Karpas-422 (cell line): ENCODE measurements at places on chromosomes 3 and 15. TPM values are rescaled to one million over a fixed set of nuclear protein-coding genes. Genes with fewer than 3 reads are reported as not detected.

- H3K4me1 ChIP-seq: no peaks in the 10 kb centered on the region
- no peaks in the 10 kb centered on the region for H3K36me3 ChIP-seq
- H3K4me3 ChIP-seq: no peak overlapping the region
- no peak overlapping the region for H3K27ac ChIP-seq
- no peaks in the 10 kb centered on the region for H3K27me3 ChIP-seq
Measured at GRCh38 chr15:49750553-49750952, 129.7 kb downstream of the DTWD1 start.

DNA sequence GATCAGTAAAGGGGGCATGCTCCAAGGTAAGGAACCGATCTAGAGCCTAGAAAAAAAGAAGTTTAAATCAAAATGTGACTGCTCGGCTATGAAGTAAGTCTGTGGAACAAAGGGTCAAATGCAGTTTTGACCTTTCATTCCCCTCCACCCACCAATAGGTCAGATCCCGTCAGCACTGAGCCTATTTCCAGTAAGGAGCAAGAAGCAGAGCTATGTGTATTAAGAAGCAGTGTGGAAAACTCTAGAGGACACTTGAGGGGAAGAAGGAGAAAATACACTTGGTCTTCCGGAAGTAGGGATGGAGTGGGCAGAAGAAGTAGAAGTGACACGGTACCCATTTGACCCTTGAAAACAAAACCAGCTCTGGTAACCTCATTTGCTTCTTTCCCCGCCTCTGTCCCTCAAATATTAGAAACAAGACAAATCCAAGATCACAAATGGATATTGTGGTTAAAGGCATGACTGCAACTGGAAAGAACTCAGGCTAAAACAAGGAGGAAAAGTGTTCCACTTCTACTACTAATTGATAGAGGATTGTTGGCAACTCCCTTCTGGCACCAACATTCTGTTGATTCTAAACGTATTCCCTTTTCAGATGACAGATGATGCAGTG lies 888.3 kb upstream of the NR2F2 start:
- H3K4me1 ChIP-seq: no peaks in the 10 kb centered on the region
- H3K36me3 ChIP-seq: no peaks in the 10 kb centered on the region
- H3K27ac ChIP-seq: no peak overlapping the region
- H3K27me3 ChIP-seq: no peaks in the 10 kb centered on the region
- no peak for DNase-seq
- no peak overlapping the region for H3K4me3 ChIP-seq

Gene GOLGA8J
- total RNA-seq: not detected in 2 replicates

- H3K27me3 ChIP-seq: no peaks in the 10 kb centered on the region
- H3K4me3 ChIP-seq: no peak overlapping the region
- H3K27ac ChIP-seq: no peak overlapping the region
- DNase-seq: no peak
- H3K4me1 ChIP-seq: peaks cover 40% of the 10 kb centered on the region
Measured at GRCh38 chr3:177084616-177085015, 112.7 kb downstream of the TBL1XR1 start.

DNA sequence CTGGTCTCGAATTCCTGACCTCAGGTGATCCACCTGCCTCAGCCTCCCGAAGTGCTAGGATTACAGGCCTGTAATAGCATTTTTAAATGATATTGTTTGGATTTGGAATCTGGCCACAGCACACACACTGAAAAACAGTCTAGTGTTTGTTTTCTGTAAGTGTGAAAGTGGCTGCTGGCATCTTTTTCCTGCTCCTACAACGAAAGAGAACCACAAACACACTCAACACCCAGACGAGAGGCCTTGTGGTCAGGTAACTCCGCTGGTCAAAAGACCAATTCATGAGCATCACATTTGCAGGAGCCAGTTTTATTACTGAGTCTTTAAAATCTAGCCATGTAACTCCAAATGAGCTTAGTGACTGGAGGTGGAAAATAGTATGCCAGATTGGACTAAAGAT lies 50.2 kb downstream of the IMPG2 start:
- no peaks in the 10 kb centered on the region for H3K27me3 ChIP-seq
- DNase-seq: no peak
- H3K27ac ChIP-seq: no peak overlapping the region
- H3K4me1 ChIP-seq: no peaks in the 10 kb centered on the region
- no peaks in the 10 kb centered on the region for H3K36me3 ChIP-seq

DNA sequence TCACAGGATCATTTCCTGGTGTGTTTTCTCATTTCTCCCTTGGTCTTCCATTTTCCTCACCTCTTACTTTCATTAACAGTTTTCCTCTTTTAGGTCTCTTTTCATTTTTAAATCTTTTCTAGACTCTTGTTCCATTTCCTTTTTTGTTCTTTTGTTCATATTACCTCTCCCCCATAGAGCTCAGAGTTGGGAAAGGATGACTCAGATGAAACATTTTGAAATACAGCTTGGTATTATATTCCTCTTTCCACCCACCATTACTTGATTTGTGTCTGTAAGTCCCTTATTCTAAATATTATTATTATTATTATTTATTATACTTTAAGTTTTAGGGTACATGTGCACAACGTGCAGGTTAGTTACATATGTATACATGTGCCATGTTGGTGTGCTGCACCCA lies 153.1 kb downstream of the VGLL3 start:
- no peak overlapping the region for H3K4me3 ChIP-seq
- no peaks in the 10 kb centered on the region for H3K4me1 ChIP-seq
- no peak for DNase-seq
- H3K36me3 ChIP-seq: no peaks in the 10 kb centered on the region
- H3K27ac ChIP-seq: no peak overlapping the region
- no peaks in the 10 kb centered on the region for H3K27me3 ChIP-seq

DNA sequence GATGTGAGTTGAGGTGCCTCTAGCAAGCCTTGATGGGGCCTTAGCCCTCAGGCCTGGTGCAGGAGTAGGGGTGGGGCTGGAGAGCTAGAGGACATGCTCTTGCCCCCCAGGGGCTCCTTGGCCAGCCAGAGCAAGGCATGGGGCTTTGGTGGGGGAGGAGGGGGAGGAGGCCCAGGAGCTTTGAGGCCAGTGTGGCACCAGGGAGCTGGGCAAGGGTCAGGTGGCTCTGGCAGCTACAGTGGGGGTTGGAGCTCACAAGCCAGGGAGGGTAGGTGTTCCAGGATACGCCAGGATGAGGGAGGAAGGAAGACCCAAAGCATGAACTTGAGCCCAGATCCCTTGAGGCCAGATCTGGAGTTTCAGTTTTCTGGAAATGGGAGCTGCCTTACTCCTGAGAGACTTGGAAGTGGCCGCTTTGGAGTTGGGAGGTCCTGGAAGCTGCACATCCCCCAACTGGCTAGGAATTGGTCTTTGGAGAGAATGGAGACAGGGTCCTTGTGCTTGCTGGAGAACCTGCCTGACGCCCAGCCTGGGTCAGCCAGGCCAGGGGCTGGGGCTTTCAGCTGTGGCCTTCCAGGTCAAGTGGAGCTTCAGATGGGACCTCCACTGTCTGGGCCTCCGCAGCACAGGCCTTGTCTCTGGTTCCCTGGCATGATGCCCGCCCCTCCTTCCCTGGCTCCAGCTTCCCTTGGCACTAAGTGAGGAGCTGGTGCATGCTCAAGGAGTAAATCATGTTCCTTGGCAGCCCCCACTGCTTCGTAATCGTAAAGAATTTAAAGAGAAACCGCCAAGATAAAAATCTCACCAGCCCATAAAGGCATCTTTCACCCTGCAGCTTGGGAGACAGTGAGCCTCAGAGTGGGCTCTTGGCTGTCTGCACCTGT lies 8.7 kb downstream of the SEMA3F start:
- H3K4me3 ChIP-seq: no peak overlapping the region
- no peaks in the 10 kb centered on the region for H3K36me3 ChIP-seq
- H3K27me3 ChIP-seq: no peaks in the 10 kb centered on the region
- DNase-seq: no peak
- no peaks in the 10 kb centered on the region for H3K4me1 ChIP-seq
- no peak overlapping the region for H3K27ac ChIP-seq

- peaks cover 12% of the 10 kb centered on the region for H3K4me1 ChIP-seq
- peak; percentile 69 for DNase-seq
- no peaks in the 10 kb centered on the region for H3K36me3 ChIP-seq
- no peak overlapping the region for H3K27ac ChIP-seq
- no peak overlapping the region for H3K4me3 ChIP-seq
- H3K27me3 ChIP-seq: no peaks in the 10 kb centered on the region
Measured at GRCh38 chr3:46663591-46664135, 29.8 kb downstream of the ALS2CL start.

GRCh38 chr15:67089217-67090193 lies 24.1 kb downstream of the SMAD3 start:
- no peak overlapping the region for H3K27ac ChIP-seq
- H3K36me3 ChIP-seq: no peaks in the 10 kb centered on the region
- DNase-seq: no peak
- peaks cover 68% of the 10 kb centered on the region for H3K4me1 ChIP-seq
- no peak overlapping the region for H3K4me3 ChIP-seq

- H3K36me3 ChIP-seq: peaks cover 12% of the 10 kb centered on the region
- no peak overlapping the region for H3K27ac ChIP-seq
- no peak overlapping the region for H3K4me3 ChIP-seq
- DNase-seq: no peak
- H3K27me3 ChIP-seq: no peaks in the 10 kb centered on the region
Measured at GRCh38 chr3:136270179-136270578, 20.0 kb downstream of the PCCB start.

- no peaks in the 10 kb centered on the region for H3K27me3 ChIP-seq
- no peak overlapping the region for H3K27ac ChIP-seq
- DNase-seq: no peak
- H3K4me1 ChIP-seq: no peaks in the 10 kb centered on the region
- no peaks in the 10 kb centered on the region for H3K36me3 ChIP-seq
Measured at GRCh38 chr3:106281221-106281620, 412.4 kb upstream of the CBLB start.

DNA sequence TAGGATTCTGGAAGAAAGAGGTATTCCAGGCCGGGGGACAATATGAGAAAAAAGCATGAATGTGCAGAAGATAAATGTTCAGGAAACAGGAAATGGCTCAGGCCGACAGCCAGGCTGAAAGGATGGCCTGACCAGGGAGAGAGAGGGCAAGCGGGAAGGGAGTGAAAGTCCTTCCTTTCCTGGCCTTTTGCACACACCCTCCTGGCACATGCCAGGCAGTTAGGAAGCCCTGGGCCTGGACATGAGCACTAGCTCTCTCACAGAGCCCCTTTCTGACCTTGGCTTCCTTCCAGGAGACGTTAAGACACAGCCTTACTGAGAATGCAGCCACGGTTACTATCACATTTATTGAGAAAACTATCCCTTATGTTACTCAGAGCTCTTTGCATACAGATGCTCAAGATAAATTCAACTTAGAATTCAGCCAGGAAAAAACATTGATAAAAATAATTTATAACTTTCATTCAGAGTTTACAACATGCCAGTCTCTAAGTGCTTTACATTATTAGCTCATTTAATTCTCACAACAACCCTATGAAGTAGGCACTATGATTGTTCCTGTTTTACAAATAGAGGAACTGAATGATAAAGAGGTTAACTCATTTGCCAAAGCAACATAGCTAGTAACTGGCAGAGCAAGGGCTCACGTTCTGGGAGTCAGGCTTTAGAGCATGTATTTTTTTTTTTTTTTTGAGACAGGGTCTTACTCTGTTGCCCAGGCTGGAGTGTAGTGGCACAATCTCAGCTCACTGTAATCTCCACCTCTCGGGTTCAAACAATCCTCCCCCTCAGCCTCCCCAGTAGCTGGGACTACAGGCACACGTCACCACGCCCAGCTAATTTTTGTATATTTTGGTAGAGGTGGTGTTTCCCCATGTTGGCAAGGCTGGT lies 39.4 kb upstream of the SMAD3 start:
- peak; percentile 46 for DNase-seq
- H3K27ac ChIP-seq: no peak overlapping the region
- peaks cover 6% of the 10 kb centered on the region; the same call in 1 of the 2 replicates for H3K4me1 ChIP-seq
- no peaks in the 10 kb centered on the region for H3K36me3 ChIP-seq
- no peak overlapping the region for H3K4me3 ChIP-seq
- no peaks in the 10 kb centered on the region for H3K27me3 ChIP-seq
